ENCODE measurements at places on chromosomes 11 and 22.

DNA sequence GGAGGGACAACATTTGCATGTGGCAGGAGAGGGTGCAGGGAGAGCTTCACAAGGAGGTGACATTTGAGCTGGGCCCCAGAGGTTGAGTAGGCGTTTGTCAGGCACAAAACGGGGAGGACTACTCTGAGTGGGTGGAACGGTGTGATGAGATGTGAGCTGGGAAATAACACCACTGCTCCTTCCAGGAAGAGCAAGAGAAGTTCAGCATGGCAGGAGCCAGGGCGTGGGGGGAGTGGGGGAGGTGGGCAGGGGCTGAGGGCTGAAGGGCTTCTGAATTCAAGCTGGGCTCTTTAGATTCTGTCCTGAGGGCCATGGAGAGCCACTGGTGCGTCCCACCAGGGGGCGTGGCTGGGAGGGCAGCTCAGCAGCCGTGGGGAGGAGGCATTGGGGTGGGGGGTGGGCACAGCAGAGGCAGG is 54.2 kb downstream of the OTOG start:
- no peak for DNase-seq

GRCh38 chr11:114774599-114775361 is 96.5 kb downstream of the NXPE2 start:
- DNase-seq = no peak

- DNase-seq = no peak
Measured at GRCh38 chr11:331358-332060, 10.8 kb upstream of the IFITM3 start.

GRCh38 chr22:43147821-43148220 is 3.5 kb upstream of the TSPO start:
- no peak for DNase-seq

GRCh38 chr22:43550024-43550620 is 138.3 kb downstream of the MPPED1 start:
- DNase-seq = no peak

DNA sequence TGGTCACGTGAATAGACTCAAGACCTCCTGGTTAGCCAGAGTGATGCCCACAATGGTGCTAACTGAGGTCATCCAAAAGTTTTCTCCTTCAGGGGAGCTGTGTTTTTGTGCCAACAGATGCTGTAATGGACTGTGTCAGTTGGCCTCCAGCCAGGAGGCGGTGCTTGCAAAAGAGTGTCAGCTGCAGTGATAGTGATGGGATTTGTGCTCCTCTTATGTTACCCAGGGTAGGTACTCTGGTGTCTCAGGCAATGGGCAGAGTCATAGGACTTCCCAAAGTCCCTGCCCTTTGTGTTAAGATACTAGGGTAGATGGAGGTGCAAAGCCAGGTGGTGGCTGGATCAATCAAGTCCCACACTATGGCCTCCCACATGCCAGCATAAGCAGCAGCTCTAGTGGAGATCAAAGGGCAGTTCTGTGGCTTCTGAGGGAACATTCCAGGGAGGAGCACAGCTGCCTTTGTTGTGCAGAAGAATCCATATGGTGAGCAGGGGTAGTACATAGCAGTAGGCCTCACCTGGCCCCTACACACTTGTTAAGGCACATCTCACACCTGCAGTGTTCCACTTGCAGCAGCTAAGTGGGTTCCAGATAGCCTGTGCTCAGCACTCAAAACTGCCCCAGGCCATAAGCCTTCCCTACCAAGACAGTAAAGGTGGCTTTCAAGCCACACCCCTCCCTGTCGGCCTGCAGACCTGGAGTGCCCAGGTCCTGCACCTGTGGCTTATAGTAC is 9.4 kb upstream of the FANCF start:
- DNase-seq = no peak

- DNase-seq = no peak
Measured at GRCh38 chr11:101180481-101180880, 50.9 kb upstream of the PGR start.

DNA sequence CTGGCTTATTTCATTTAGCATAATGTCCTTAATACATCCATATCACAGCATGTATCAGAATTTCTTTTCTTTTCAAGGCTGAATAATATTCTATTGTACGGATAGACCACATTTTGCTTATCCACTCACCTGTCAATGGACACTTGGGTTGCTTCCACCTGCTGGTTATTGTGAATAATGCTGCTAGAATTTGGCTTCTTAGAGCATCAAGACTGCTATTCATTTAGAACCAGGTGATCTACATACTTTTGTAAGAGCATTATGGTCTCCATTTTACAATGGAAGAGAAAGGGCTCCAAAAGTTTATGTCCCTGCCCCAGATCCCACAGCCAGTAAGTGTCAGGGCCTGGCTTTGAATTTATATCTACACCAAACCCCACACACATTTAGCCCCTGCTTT is 100.7 kb upstream of the CD82 start:
- no peak for DNase-seq

DNA sequence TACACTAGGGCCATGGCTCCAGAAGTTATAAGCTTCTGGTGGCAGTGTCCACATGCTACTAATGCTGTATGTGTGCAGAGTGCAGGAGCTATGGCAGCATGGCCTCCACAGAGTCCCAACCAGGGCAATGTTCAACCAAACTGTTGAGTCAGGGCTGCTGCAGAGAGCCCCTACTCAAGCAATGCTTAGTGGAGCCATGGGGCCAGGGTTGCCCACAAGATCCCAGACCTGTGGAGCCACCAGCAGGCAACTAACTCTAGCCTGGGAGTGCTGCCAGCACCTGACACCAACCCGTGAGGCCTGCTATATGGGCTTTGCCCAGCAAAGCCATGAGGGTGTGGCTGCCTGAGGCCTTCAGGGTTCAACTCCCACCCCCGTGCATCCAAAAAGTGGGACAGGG is 655.2 kb downstream of the TBC1D22A start:
- no peak for DNase-seq

All from CD4-positive, alpha-beta T cell treated with Interleukin-4 for 4 hours (primary cell).